ENCODE measurements at places on chromosomes 6 and 20.

DNA sequence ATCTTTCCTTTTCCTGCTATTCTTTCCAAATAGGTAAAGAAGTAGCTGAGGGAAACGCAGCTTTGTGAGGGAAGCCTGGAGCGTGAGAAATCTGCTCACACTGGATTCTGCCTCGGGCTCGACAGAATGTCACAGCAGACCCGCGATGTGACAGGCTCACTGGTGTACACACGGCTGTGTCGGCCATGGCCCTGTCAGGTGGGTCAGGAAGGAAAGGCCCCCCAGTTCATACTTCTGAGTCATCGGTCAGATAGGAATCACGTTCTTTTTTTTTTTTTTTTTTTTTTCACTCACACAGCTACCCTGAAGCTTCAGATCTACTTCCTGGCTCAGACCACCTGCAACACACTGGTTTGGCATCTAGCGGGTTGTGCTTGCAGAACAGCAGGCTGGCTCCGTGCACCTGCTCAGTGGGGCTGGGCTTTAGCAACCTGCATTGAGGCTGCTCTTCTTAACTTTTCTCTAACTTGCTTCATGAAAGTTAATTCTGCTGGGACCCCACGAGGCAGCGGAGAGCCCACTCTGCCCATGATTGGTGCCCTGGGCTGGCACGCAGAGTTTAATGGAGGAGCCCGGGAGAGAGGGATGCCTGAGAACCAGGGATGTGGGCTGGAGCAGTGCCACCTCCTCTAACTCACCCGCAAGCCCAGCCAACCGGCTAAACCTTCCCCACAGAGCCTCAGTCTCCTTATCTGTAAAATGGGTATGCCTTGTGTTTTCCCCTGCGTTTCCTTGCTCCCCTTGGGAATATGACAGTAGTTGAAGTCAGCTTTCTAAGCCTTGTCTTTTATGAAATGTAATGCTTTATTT is 61.5 kb upstream of the FNDC1 start:
- DNase-seq, result peak; percentile 46

DNA sequence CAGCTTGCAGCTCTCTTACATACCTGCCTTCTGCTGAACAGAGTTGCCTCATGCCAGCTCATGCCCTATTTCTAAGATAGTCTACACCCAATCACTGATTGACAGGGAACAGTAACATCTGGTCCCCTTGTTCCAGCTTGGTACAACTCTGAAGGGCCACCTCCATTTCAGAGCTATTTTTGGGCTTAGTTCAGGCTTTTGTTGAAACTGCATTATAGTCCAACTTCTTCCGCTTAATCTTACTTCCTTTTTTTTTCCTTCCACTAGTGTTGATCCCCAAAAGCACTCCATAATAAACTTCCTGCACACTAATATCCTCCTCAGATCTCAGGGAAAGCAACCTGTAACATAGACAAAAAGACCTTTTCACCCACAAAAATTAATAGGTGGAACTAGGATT is 65.7 kb upstream of the TNFRSF21 start:
- DNase-seq, result no peak

DNA sequence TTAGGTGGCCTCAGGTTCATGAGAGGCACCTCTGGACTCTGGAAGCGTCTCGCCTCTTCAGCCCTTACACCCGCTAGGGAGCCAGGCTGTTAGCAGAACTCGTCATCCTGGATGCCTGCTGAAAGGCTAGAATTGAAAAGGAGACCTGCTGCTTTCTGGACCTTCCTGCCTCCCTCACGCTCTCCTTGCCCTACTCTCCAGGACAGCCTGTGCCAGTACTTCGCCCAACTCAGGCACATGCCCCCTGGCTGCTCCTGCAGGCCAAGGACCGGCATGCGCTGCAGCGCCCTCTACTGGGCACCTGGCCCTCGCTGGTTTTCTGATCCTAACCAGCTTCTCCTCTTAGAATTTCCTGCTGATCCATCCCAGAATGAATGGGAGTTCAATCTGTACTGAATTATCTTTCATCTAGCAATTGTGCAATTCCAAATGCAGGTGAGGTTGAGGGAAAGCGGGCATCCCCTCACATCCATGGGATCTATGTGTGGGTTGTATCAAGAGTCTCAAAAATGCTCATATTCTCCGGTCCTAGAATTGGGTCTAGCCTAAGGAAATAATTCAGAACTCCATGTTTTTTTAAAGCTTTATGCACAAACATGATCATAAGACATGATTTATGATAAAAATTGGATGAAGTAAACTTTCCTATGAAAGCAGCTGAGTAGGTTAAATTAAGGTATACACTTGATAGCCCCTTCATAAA is 78.0 kb downstream of the PTPN1 start:
- DNase-seq, result peak; percentile 31

DNA sequence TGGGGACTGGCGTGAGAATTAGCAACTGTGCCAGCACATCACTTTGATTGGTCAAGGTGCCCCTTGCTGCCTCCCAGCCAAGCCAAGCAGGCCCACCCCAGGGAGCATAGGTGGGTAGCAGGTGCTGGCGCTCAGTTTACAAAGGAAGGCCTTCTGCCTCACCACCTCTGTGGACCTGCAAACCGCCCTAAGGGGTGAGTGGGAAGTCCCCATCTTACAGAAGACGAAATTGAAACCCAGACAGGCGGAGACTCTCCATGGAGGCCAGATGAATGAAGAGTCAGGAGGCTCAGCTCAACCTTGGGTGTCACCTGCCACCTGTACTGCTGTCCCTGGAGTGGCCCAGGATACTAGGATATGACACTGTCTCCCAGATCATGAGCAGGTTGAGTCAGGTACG is 21.5 kb upstream of the MAS1L start:
- DNase-seq, result no peak

DNA sequence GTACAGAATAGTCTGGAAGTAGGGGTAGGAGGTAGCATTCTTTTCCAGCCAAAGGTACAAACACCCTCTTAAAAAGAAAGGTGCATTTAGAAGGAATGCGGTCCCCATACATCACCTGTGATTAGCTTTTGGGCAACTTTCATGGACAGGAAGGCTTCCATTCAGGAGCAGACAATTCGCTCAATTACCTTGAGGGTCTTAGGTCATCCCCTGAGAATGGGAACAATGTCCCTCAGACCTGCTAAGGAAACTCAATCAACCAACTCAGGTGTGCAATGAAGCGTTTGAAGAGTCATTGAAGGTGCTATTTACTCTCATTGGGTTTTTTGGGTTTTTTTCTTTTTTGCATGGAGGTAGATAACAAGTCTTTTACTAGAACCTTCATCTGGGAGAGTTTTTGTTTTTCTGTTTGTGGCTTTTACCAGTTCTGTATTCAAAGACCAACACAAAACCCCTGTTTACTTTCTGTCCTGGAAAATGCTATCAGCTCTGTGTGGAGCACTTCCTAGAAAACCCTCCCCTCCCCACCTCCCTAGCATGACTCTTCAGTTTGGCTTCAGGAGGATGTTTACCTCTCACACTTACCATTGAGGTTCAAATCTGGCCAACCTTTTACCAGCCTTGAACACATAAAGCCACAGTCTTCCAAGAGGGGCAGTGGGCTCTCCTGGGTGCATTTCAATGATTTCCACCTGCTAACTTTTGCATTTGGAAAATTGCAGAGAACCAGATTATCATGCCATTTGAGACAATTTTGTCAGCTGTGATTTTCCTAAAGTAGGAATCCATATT is 271.2 kb upstream of the PRDM1 start:
- no peak for DNase-seq

GRCh38 chr20:37380864-37381579 is 35.1 kb downstream of the SRC start:
- no peak for DNase-seq

DNA sequence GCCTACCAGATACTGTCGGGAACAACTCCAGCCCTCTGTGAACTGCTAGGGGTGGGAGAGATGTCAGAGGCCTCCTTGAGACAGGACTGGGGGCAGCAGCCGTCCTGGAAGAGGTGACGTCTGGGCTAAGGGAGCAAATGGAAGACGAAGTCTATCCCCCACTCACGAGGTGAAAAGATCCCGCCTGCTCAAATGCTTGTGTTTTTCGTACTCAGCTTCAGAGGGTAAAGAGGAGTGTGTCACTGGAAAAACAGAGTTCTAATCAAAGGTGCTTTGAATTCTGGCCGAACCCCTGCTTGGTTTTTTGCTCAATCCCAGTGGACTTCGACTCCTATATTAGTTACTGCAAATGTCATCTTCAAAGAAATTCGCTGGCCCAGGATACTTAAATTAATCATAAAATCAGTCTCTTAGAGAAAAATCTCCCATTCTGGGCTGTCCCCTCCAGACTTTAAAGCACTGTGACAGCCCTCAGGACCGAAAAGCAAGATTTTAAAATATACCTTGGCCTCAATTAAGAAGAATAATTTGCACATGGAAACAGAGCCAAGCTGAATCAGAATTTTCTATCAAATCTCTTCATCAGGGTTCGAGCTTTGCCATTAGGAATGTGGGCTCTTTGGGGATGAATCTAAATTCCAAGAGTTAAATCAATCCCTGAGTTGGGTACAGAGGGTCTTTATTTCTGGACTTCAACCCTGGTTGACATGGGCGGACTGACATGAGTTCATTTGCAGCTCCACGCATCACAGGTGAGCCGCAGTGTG is 61.8 kb upstream of the AFDN start:
- no peak for DNase-seq

GRCh38 chr6:82988930-82989351 is 76.7 kb downstream of the UBE3D start:
- DNase-seq, result no peak

DNA sequence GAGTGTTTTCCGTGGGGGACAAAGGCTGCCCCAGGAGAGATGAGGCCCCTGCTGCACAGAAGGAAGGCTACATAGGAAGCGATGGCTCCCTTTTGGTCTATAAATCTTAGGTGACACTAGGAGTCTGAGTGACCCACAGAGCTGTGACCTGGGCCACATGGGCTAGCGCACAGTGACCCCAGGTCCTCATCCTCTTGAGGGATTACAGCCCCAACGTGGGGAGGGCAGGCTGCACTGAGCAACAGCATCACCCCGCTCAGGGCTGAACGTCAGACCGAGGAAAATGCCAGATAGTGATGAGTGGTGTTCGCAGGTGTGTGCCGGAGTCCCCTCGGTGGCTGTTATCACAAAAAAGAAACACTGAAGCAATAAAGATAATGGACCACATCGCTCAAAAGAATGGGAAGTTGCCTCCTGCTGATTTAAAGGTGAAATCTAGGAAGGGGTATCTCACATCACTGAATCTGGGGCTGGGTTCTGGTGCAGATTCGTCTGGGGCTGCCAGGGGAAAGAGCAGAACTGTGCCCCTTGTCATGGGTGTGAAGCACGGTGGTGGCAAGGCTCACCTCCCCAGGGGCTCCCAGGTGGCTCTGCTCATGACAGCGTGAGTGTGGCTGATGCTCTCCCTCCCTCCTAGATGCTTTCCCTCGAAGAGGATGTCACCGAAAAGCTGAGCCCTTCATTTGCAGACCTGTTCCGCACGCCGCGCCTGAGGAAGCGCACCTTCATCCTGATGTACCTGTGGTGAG is 14.5 kb downstream of the SLC22A1 start:
- no peak for DNase-seq

- no peak for DNase-seq
Measured at GRCh38 chr6:128532827-128533226, 12.4 kb upstream of the PTPRK start.

- DNase-seq, result no peak
Measured at GRCh38 chr6:46628976-46629375, 23.6 kb downstream of the CYP39A1 start.

DNA sequence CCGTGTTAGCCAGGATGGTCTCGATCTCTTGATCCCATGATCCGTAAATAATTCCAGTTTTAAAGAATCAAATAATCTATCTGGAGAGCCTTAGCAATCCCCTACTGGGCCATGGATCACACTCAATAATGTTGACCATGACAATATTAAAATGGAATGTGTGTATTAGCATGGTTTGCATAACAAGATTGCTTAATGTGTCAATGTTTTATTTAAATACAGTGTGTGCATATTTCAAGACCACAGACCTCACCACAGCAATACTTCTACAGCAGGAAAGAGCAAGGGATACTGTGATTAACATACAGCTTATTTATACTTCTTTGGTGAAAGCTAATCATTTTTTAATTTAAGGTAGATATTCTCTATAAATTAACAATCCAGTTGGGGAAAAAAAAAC is 470.4 kb downstream of the TFAP2B start:
- no peak for DNase-seq

- no peak for DNase-seq
Measured at GRCh38 chr6:137761487-137761886, 105.6 kb upstream of the TNFAIP3 start.

DNA sequence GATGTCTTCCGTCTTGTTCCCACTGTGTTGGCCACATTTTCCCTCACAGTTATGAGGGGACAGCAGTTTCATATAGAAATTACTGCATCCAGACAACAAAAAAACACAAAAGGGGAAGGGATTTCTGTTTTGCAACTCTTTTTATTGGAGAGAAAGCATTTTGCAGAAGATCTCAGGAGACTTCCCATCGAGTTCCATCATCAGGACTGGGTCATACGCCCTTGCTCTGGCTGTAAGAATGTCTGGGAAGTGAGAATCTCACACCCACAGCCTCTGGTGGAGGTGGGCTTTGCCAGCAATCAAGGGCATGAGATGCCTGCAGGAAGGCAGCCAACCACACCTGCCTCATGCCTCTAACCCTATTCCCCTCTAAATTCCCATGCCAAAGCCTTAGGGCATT is 5.8 kb upstream of the IGF2R start:
- no peak for DNase-seq

DNA sequence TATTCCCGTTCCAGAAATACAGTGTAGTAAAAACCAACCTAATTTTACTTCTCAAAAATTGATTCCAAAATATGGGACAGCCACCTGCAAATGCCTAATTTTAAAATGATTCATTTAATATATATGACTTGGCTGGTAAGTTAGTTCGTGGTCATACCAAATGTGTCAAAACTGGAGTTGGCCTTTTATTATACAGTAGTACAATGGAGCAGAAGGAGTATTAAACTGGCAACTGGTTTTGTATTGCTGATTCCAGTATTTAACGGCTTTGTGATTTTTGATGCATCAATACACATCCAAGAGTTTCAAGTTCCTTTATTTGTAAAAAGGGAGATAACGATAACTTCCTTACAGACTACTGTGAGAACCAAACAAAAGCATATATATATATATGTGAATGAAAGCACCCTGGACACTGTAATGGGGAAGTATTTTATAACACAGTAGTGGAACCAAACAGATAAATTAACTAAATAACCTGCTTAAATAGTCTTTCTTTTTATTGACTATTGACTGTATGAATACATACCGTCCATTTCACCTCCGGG is 24.8 kb downstream of the SAMHD1 start:
- no peak for DNase-seq

GRCh38 chr6:122063761-122064160 is 335.7 kb upstream of the HSF2 start:
- DNase-seq, result no peak

GRCh38 chr6:159961528-159961927 is 7.4 kb upstream of the IGF2R start:
- DNase-seq, result no peak

- DNase-seq, result no peak
Measured at GRCh38 chr6:27894839-27895762, 17.1 kb downstream of the OR2B2 start.

DNA sequence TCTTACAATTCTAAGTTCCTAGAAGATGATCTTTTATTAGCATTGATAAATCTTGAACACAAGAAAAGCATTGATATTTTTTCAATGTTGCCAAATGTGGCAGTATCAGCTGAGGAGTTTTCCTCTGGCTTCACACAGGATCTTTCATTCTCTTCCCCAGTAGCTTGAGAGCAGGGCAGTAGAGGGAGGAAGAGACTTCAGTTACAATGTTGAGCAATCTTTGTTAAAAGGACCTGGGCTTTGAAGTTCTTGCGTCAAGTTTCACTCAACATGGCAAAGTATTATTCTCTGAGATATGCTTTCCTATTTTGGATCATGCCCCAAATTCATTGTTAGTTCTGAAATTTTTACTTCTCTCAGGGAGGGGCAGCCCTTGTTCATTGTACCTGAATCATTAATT is 238.0 kb downstream of the COL12A1 start:
- no peak for DNase-seq

GRCh38 chr6:33771146-33772081 is 17.5 kb downstream of the LEMD2 start:
- DNase-seq, result peak; percentile 23
